ENCODE measurements at places on chromosomes 6 and 20.

DNA sequence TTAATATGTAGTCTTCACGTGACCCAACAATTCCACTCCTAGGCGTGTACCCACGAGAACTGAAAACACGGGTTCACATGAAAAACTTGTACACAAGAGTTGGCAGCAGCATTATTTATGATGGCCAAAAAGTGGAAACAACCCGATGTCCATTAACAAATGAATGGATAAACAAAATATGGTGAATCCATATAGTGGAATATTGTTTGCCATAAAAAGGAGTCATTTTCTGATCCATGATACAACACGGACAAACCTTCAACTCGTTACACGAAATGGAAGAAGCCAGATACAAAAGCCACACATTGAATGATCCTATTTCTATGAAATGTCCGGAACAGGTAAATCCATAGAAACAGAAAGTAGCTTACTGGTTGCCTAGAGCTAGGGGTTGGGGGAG, 78.4 kb downstream of the BMP7 start:
- ATAC-seq = no peak

- no peak for ATAC-seq
Measured at GRCh38 chr6:4591218-4591617, 185.0 kb upstream of the CDYL start.

- no peak for ATAC-seq
Measured at GRCh38 chr6:22906091-22906549, 336.8 kb downstream of the HDGFL1 start.

GRCh38 chr6:112130878-112131277, 43.5 kb downstream of the FAM229B start:
- ATAC-seq = peak; percentile 10

- no peak for ATAC-seq
Measured at GRCh38 chr6:1665214-1665613, 55.5 kb downstream of the FOXC1 start.

- no peak for ATAC-seq
Measured at GRCh38 chr6:79215213-79215824, 19.2 kb downstream of the HMGN3 start.

DNA sequence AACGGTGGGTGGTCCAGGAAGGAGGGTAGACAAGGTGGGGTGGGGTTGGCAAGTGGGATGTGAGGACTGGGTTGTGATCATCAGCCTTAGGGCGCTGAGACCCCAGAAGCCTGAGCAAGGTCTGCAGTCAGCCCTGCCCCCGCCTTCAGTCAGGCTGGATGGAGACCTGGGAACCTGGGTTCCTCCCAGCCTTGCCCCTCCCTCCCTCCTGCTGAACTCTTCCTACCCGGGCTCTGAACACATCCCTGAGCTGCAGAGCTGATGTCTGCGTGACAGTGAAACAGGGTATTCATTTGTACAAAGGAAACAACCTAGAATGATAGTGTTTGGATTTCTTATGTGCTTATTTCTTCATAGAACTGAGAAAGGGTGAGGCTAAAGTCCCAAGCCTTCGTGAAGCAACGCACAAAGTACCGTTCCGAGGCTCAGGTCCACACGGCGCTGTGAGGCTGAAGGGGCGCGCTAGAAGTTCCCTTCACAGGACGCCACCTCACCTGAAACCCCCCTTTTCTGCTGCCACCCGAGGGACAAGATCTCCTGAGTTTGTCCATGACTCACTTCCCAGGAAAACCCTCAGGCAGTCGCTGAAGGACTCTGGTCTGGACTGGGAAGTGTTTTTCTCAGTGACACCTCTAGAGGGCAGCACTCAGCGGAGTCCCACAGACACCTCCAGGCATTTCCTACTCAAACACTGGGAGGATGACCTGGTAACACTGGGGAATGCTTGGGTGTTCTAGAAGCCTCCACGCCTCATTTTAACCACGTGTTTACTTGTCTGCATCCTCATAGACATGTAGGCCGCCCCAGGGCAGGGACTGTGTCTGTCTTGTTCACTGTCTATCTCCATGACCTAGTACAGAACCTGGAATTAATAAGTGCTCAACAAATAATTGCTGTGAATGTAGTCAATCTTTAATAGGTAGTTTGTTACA, 1.2 kb downstream of the GSTA5 start:
- ATAC-seq = peak; percentile 99

GRCh38 chr6:84763886-84764331, 489 bp downstream of the TBX18 start:
- ATAC-seq = no peak

DNA sequence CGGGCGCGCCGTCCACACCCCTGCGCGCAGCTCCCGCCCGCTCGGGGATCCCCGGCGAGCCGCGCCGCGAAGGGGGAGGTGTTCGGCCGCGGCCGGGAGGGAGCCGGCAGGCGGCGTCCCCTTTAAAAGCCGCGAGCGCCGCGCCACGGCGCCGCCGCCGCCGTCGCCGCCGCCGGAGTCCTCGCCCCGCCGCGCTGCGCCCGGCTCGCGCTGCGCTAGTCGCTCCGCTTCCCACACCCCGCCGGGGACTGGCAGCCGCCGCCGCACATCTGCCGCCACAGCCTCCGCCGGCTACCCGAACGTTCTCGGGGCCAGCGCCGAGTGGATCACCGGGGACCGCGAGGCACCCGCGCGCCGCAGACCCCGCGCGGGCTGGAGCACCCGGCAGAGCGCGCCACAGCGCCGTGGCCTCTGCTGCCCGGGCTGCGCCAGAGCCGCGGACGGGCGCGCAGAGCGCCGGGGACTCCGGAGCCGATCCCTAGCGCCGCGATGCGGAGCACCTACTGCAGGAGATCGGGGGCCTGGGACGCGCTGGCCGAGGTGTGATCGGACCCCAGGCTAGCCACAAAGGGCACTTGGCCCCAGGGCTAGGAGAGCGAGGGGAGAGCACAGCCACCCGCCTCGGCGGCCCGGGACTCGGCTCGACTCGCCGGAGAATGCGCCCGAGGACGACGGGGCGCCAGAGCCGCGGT, at the start of gene BMP2:
Gene BMP2 (plus strand): TSS at position 151 of the 692 bp plus-strand sequence. CDS start 2,441 bp downstream, outside the sequence.
- peak; percentile 67 for ATAC-seq

- no peak for ATAC-seq
Measured at GRCh38 chr20:23435626-23436539, 3.6 kb upstream of the CSTL1 start.

DNA sequence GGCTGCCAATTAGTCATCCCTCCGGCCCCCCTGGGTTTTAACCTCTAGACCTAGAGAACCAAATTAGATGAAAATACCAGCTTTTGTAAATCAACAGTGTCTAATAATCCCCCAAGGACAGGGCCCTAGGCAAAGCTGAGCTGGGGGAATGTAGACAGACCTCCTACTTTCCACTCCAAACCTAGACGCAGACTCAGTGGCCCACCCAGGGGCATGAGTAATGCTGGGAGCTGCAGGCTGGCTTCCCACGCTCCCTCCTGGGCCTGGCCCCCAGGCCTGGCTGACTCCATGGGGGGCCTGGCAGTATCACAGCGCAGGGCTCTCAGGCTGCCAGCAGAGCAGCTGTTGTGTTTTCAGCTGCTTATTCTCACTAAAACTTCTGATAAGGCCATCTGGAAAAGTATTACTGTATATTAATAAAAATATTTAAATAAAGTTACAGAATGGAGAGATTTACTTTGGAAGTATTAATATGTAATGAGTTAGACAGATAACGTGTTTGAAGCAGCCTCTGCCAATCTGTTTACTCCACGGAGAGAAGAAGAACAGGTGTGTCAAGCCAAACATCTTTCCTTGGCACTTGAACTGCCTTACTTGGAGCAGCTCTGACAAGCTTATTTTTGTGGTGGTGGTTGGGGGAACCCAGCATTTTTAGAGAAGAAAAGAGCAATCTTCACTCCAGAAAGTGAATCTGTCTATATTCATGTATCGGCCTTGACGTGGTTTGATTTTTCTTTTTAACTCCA, 144.0 kb upstream of the AGPAT4 start:
- no peak for ATAC-seq

DNA sequence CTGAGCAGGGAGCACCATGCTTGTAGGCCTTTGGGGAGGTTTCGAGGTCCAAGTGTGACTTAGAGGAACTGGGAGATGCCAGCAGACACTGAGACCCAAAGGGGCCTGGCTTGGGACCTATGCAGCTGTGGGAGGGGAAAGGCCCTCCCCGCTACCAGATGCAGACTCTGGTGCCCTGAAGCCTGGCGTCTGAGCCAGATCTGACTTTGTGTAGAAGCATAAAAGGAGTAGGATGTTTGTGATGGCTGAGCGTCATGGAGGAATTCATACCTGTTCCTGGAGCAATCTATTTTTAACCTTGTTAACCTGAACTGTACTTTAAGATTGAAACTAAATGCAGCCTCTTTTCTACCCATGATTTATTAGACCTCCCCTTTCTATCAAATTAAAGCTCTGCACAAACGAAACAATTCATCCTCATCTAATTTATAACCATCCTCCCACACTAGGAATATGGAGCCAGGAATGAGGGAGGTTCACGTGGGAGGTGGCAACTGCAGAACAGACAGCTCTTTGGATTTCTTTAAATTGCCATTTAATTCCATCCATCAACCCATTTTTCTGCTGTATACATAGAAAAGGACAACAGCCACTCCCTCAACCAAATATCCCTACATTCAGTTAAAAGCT, 172.6 kb upstream of the AGPAT4 start:
- no peak for ATAC-seq

DNA sequence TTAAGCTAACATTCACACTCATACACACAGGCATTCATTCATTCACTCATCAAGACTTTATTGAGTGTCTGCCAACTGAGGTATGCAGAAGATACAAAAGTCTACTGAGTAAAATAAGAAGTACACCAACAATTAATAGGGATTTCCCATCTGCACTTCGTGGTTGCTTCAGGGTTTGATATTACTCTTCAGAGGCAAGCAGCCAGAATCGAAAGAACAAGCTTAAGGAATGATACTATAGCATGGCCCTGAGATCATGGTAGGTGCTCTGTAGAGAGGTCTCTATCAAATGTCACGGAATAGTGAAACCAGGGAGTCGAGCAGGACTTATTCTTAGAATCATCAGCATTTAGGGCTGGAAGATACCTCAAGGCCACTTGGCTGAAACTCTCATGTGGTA, 135.4 kb downstream of the NRN1 start:
- no peak for ATAC-seq

GRCh38 chr6:150452428-150453243, 83.8 kb downstream of the IYD start:
- ATAC-seq = peak; percentile 65

GRCh38 chr6:120354452-120355098, 979.7 kb downstream of the TBC1D32 start:
- ATAC-seq = no peak

DNA sequence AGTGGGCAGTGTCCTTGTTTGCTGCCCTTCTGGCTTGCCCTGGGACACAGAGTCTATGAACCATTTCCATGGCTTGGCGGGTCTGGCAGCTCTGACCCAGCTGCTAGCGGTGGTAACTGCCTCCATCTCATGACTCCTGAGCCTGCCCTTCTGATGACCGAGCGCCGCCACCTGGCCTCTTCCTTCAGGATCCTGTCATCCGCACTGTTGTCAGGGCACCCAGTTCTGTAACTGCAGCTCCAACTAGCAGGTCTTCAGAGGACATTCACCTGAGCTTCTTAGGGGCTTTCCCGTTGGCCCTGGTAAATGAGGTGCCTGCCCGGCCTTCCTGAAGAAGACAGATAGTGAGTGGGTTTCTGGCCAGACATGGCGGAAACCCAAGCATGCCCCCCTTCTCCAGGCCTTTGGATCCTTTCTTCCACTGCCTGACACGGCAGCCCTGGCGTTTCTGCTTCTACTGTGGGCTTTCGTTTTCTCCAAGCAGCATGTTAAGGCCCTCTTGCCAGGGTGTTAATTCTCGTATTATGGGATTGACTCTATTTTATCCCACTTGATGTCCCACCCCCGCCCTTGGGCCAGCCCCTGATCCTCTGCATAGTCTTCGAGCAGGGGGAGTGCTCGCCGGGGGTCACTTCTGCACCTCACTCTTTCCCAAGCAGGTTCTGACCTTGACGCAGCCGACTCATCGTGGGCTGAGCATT, 24.7 kb downstream of the PACSIN1 start:
- ATAC-seq = no peak

GRCh38 chr6:136547336-136547735, 2.9 kb downstream of the MAP7 start:
- ATAC-seq = no peak

DNA sequence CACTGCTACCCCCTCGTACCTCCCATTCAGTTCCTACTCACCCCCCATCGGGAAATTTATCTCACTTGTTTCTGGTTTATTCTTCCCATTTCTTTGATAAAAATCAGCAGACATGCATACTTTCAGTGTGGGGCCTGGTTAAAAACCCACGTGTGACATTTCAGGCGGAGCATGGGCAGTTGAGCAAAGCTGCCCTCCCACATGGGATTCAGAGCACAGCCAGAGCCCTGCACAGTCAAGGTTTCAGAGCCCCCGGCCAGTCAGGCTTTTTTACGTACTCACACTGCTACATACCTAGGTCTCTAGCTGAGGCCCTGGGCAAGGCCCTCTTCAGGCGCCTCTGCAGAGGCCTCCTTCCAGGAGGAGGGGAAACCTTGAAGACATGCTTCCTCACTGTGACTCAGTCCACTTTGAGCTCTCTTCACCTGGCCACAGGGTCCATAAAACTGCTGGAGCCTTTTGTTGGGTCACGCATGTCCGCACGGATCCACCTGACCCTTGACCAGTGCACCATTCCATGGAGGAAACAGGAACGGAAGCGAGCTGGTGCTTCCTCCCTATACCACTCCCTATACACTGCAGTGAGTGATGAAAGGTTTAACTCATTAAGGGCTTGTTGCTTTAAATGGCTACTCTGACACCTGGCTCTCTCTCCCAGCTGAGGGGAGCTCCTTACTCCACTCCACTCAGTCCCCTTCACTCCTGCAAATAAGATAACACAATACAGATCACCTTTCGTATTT, 713.3 kb downstream of the PRKN start:
- ATAC-seq = no peak

DNA sequence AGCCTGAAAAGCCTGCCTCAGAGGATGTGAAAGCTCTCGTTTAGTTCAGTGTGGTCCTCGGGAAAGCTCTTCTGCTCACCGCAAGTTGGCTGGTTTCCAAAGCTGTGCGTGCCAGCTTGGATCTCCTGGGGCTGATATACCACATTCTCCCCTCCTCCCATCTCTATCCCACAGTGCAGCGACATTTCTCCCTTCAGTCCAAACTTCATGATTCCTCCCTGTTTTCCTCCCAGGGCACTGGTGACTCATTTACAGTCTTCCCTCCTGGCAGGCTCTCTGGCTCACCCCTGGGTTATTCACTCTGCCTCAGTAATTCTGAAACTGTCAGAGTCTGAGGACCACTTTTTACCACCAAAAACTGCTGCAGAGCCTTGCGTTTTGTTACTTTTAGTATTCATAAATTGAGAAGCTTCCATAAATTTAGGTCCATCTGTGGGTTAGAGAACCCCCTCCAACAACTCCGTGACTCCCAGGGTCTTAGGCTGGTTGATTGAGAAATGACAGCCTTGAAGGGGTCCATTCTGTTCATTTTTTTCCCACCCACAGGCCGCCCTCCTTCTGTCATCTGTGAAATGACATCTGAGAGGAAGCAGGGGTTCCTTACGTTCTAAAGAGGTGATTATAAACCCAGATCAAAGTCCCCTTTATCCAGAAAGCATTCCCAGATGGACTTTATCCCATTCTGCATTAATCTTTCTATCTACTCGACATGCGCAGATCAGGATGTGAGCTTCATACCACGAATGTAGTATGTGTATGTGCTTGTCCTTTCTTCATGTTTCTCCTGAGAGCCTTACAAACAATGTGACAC, 6.1 kb downstream of the TRIM10 start:
- ATAC-seq = peak; percentile 24

- ATAC-seq = no peak
Measured at GRCh38 chr6:4698901-4699659, 77.1 kb upstream of the CDYL start.
